ENCODE measurements at places on chromosomes 11 and 22.

DNA sequence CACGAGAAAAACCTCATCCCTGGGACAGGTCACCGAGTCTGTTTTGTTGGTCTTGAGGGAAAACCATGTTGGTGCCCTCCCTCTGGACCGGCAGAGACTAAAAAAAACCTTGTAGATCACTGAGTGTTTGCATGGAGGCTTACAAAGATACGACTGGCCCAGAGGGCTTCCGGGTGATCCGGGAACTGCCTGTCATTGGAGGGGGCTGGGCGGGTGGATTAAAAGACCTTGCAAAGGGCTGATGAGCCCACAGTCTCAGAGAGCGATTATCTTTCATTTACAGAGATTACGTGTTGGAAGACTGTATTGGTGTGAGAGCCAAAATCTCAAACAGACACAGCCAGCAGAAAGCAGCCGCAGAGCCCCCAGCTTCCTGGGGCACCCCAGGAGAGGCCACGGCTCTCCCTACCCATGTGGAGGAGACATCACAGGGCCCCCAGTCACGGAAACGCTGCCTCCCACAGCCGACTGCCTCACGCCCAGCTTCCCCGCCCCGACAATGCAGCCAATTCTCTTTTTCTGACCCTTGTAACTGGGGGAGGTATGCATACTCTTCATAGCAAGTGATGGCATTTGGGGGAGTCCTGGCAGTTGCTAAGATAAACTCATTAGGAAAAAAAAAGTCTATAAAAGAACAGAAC is 426.4 kb downstream of the CTTN start:
- no peak for DNase-seq

GRCh38 chr11:2580571-2581001 is 119.2 kb downstream of the KCNQ1OT1 start:
- no peak for DNase-seq

DNA sequence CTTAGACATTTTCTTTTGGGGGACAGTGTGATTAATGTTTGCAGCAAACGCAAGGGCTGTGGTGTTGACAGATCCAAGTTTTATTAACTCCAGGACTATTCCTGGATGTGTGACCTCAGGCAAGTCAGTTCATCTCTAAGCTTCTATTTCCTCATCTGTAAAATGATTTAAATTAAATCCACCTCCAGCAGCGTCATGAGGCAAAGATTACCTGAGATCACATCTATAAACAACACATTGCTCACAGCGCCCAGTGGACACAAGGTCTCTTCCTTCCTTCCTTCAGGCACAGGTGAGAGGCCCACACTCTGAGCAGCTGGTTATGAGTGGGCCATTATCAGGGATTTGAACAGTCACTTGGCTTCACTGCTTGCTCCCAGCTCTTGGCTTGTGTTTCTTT is 111.2 kb upstream of the RASSF10 start:
- DNase-seq: no peak

GRCh38 chr11:102727890-102728289 is 3.1 kb upstream of the MMP8 start:
- DNase-seq: no peak

DNA sequence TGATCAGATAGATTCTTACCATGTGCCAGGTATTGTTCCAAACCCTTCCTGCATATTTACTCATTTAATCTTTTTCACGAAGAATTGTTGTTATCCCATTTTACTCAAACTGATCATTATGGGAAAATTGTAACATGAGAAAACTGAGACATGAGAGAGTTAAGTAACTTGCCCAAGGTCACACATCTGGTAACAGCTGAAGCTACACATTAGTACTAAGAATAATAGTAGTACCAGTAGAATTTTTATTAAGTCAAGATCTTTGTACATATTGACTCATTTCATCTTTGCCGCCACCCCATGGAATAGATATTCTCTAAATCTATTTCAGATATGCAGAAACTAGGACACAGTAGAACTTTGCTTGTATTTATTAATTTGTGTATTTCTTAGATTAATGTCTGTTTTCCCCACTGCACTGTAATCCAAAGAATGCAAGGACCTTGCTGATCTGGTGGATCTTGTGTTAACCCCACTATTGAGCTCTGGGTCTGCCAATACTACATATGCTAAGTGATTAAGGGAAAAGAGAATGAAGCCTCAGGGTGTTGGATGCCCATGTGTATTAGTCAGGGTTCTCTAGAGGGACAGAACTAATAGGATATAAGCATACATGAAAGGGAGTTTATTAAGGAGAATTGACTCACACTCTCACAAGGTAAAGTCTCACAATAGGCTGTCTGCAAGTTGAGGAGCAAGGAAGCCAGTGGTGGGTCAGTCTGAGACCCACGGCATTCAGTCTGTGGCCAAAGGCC is 72.8 kb downstream of the PARVA start:
- no peak for DNase-seq

- DNase-seq: no peak
These were observed 10.6 kb downstream of the PIK3IP1 start for GRCh38 chr22:31281733-31282132.

- no peak for DNase-seq
These were observed at the start of gene RBMXL2 for GRCh38 chr11:7088921-7089320. TSS of gene RBMXL2 (plus strand) at chr11:7088998. CDS start at chr11:7089121, 123 bp downstream.

DNA sequence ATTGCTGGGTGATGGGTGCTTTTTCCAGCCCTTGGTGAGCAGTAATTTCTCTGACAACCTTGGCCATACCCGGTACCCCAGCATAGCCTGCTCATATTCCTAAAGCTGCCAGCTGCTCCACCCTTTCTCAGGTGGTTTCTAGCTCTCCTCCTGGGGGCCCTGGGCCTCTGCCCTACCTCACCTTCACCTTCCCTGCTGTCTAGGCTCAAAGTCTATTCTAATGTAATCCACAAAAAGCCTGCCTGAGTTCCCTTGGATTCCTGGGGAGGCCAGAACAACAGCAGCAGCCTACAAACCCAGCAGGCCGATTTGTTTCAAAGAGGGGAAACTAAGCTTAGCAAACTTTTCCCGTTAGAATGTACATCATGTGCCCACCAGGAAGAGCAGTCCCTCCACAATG is 117.6 kb downstream of the DSCAML1 start:
- no peak for DNase-seq

DNA sequence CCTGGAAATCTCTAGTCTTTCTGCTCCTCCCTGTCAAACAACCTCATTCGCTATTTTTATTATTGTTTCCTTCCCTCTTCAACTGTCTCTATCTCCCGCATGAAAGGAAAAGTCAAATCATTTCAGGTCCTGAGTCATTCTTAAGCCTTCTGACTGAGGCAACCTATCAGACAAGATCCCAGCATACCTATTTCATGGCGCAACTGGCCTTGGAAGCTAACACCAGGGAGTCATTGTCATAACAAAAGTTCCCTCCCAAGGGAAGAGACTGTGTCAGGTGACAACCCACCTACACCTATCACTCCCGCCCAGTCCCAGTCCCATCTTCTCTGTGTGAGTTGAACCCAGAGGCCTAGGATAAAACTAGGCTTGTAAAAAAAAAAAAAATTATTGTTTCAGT is 10.2 kb upstream of the ARHGAP42 start:
- no peak for DNase-seq

DNA sequence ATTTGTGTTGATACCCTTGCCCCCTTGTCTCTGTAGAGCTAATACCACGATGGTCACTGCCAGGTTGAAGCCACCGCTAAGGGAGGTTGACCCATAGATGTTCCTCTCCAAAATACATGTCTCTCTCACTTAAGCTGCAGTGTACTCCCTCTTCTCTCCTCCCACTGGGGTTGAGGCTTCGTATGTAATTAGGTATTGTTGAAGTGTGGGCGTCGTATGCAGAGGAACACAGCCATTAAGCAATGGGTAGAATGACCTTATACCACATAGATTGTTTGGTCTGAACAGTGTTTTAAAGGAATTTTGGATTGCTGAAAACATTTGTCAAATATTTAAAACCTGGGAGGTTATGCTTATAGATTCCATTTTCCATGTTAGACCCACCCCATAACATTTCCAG is 71.9 kb downstream of the TRAF6 start:
- DNase-seq: no peak
